RPMI8226 (cell line): ENCODE measurements at places on chromosomes 3 and 15.

GRCh38 chr3:73291541-73291940 is 230.1 kb downstream of the EBLN2 start:
- DNase-seq, result no peak

GRCh38 chr3:168545591-168545990 is 449.9 kb upstream of the GOLIM4 start:
- DNase-seq, result no peak

GRCh38 chr15:43957724-43958123 is 130.9 kb downstream of the WDR76 start:
- no peak for DNase-seq

DNA sequence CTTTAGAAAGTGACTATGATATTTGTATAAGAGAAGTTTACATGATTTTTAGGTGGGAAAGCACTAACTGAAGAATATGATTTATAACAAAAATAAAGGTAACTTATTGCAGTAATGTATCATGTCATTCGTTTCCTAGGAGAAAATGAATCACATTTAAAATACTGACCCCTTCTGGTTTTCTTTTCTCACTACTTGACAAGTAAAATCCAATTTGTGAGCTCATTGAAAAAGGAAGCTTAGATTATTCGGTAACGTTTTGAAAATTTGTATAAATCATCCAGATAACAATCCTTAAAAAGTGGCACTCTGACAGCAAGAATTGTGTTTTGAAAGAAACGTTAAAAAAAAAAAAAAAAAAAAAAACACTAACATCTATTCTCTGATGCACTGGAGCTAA is 39.0 kb downstream of the NSUN3 start:
- no peak for DNase-seq

GRCh38 chr3:54844211-54844610 is 83.6 kb downstream of the LRTM1 start:
- DNase-seq, result no peak

- no peak for DNase-seq
Observed at GRCh38 chr3:43748179-43748578, 57.4 kb downstream of the ABHD5 start.

DNA sequence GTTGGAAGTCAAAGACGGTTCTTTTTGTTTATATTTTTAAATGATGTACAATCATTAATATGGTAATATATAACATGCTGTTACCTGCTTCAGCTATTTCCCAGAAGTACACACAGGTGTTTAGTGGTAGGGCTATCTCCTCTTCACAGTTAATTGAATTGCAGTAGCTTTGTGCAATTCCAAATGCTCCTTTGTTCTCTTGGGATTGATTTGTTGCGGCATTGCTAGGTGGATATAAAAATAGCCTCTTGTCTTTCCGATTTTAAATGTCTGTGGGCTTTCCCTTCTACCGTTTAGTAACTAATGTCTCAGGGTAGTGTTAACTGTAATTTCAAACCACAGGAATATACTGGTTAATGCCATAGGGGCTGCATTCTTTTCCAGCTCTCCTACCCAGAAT is 307.6 kb upstream of the SLITRK3 start:
- no peak for DNase-seq

DNA sequence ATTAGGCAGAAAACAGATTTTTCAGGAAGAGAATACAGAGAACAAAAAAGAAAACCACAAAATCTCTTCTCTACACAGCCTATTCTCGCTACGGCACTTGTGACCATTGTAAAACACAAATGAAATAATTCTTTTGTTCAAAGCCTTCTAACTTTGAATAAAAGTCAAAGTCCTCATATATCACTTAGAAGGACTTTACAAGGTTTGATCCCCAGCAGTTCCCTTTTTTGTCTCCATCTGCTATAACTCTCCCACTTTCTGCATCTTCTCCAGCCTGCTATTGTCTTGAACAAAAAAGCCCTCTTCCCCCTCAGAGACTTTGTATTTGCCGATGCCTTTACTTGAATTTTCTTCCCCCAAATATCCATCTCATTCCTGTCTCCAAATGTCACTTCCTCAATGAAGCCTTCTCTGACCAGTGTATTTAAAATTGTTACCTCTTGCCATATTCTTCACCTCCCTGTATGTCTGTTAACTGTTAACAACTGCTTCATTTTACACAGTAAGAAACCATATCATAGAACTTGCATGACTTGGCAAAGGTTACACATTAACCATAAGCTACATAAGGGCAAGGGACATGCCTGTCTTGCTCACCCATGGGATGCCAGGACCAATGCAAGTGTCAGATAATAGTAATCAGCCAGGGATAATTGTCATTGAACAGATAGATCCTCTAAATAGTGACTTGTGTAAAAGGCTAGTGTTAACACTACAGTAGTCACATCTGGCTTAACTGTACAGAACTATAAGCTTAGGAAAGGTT is 122.4 kb downstream of the CBLB start:
- no peak for DNase-seq

DNA sequence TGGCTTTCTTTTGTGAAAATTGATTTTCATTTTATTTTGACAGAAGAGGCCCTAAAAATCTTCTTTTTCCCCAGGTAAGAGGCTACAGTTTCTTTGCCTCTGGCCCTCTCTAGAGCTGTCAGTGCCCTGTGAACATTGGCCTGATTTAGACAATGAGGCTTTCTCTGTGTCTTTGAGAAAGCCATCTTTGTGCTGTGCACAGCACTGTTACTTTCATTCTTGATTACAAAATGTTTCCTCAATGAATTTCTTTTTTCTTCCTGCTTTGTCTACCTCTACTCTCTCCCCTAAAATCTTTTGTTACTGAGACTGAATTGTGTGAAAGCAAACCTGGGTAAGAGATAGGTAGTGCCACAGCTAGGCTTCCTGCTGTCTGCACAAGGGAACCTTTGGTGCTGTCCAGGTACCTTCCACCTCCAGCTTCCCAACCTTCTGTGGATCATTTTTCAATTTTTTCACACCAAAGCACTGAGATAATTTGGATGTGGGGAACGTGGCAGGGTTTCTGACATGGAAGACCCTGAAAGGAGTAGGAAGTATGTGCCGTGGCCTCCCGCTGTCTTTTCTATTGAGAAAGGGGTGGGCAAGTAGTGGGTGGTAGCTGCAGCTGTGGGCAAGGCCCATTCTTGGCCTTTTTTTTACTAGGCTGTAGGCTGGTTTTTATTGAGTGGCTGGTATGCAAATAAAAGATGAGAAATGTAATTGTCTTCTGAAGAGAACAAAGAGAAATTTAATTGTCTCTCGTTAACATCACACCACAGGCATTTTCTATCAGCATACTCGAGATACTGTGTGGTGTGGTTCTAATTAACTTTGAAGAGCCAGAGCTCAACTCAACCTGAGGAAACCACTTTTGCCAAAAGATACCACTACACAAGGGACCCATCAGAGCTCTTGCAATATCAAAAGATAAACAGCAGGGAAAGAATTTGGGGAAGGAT is 21.0 kb downstream of the RAB8B start:
- no peak for DNase-seq

DNA sequence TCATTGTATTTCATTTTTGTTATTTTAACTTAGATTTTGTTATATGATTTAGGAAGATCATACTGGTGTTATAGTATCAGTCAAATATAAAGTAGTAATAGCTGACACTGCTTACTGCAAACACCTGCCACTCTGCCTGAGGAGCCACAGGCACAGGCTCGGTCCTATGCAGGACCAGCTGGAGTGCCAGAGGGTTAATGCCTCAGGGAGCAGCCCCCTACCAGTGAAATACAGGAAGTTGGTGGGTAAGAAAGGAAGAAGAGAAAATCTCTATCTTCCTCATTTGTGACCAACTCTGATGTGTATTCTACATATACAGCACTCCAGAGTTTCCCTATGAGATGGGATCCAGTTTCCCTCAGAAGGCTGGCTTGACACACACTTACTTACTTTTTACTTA is 593.3 kb downstream of the UNC13C start:
- peak; percentile 68 for DNase-seq

DNA sequence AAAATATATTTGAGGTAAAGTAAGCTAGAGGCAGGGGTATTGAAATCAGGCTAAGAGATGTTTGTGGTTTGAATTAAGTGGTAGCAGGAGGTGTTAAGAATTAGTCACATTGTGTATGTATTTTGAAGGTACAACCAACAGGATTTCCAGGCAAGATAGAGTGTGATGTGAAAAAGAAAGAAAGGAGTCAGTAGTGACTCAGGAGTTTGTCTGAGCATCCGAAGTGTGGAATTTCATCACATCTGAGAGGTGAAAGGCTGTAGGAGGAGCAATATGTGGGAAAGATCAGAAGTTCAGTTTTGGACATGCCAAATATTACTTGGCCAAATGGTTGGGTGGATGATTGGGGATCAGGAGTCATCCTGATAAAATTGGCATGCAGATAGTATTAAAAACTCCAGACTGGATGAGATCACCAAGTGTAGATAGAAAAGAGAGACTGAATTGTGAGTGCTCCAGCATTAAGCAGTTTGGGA is 32.1 kb upstream of the EBLN2 start:
- no peak for DNase-seq

DNA sequence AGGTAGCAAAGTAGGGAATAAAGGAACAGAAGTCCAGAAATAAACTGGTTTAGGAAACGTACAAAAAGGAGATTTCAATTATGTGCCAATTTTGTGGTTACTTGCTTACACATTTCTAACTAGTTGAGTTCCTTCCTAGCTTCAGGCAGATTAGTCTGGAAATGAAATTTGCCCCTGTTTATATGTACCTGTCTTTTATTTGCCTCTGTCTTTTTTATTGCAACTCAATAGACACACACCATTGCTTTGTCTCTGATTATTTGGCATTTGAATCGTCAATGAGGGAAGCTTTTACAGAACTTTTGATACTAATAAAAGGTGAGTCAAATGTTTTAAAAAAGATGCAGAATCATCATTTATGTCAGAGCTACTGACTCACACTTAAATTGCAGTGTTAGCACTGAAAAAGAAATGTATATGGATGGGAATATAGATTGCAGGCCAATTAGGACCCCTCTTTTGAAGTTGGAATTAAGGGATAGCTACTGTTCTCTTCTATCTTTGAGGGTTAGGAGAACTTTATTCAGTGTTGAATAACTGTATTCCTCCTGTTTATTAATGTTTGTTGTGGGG is 60.5 kb downstream of the TRAK1 start:
- DNase-seq, result no peak

DNA sequence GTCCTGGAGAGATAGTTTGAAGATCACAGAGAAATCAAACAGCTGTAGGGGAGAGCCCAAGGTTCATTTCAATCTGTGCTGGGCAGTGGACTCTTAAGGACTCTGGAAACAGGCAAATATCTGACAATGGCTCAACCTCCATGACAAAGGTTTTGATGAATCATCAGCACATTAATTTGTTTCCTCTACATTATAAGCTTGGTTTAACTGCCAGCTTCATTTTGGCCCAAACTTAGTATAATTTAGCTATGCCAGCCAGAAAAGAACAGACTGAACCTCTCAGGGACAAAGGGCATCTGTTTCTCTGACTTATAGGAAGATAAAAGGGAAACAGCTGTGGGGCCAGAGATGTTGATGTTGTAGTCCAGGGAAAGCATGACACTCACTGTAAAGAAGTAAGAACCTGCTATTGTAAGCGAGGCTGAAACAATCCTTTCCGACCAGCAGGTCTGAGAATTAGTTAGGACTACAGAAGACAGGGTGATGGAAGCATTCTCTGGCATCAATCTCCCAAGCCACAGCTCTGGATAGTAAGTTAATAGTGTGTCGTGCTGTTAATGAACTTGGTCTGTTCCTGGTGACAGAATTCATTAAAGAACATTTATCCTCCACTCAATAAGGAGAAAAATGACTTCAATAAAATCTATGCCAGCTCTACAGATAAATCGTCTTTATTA is 110.1 kb downstream of the KCNMB2 start:
- DNase-seq, result no peak

- no peak for DNase-seq
Observed at GRCh38 chr15:73212424-73212823, 156.3 kb downstream of the HCN4 start.

- no peak for DNase-seq
Observed at GRCh38 chr3:153190923-153191322, 28.9 kb downstream of the RAP2B start.

DNA sequence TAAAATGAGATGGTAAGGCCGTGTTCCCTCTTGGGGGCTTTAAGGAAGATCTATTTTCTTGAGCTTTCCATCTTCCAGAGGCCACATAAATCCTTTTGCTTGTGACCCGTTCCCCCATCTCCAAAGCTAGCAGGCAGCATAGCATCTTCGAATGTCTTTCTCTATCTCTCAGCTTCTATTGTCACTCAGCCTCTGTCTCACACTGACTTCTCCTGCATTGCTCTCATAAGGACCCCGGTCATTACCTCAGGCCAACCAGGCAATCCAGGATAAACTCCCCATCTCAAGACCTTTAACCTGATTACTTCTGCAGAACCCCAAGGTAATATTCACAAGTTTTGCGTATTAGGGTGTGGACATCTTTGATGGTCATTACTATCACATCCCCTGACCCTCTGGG is 250.3 kb upstream of the SOX2 start:
- DNase-seq, result no peak

DNA sequence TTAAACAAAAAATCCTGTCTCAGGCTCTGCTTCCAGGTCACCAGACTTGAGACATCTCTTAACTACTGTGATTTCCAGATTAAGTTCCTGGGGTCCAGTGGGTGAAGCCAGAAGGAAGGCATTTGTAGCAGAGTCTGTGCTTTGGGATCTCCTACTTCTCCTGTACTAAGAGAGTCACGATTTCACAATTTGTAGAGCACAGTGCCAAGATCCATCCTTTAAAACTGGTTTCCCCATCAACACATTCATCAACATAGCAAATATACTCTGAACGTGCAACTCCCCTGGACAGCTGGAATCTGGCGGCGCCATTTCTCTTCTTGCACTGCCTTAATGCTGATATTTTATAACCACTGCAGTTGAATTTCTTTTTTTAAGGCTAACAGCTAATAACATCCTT is 33.2 kb downstream of the CDCP1 start:
- DNase-seq, result no peak

DNA sequence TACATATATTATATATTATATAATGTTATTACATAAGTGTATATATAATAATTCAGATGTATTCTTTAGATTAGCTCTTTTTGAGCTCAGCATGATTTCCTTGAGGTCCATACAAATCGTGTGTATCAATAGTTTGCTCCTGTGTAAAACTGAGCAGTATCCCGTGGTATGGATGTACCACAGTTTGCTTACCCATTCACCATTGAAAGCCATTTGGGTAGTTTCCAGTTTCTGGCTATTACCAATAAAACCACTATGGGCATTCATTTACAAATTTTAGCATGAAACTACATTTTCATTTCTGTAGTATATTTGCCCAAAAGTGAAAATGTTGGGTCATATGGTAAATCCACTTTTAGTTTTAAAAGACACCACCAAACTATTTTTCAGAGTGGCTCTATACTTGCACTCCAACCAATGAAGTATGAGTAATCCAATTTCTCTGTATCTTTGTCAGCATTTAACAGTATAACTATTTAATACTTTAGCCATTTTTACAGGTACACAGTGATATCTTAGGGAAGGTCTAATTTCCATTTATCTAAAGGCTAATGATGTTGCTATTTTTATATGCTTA is 1361.4 kb upstream of the GBE1 start:
- no peak for DNase-seq

- DNase-seq, result no peak
Observed at GRCh38 chr15:56208641-56209155, 35.0 kb downstream of the RFX7 start.
